Spinal cord (tissue), 10 donors: ENCODE measurements at places on chromosomes 16 and 17. TPM values are rescaled to one million over a fixed set of nuclear protein-coding genes. Genes with fewer than 3 reads are reported as not detected.

The TMEM94 gene
- 23.2 TPM for total RNA-seq

The PRDM7 gene
- total RNA-seq: not detected

The PYY gene
- total RNA-seq: not detected

The SLC9A5 gene
- total RNA-seq: 1.7 TPM

The EPN3 gene
- 0.39 TPM for total RNA-seq

The MT1M gene
- 4.0 TPM for total RNA-seq

The SNN gene
- total RNA-seq: 67.6 TPM

The KRTAP4-11 gene
- not detected for total RNA-seq
